ENCODE measurements at places on chromosomes 6 and 20.
A peak's percentile ranks its signal among the peaks of the same experiment; 100 is the strongest.

DNA sequence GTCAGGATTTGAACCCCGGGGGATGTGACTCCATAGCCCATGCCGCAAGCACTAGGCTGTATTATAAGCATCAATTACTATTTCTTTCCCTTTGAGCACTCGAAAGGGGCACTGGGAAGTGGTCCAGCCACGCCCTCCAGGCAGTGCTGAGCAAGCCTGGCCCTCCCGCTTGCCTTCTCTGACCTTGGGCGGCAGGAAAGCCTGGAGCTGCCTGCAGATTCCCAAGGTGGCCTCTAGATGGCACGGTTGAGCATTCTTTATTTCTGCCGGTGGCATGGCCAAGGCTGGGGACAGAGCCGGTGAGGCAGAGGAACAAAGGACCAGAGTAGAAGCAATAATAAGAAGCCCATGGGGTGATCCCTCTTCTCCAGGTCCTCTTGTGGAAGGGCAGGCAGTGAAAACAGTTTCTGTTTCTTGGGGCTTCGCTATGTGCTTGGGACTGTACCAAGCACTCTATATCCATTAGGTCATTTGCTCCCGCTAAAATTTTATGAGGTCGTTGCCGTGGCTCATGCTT, 32.0 kb downstream of the ARHGAP40 start:
- peak; percentile 59 for DNase-seq

GRCh38 chr6:161836643-161837448, 563.0 kb upstream of the AGPAT4 start:
- DNase-seq, result no peak

- peak; percentile 31 for DNase-seq
Measured at GRCh38 chr20:53865901-53866793, 204.2 kb downstream of the BCAS1 start.

GRCh38 chr20:9985773-9986172, 49.0 kb upstream of the ANKEF1 start:
- DNase-seq, result no peak

DNA sequence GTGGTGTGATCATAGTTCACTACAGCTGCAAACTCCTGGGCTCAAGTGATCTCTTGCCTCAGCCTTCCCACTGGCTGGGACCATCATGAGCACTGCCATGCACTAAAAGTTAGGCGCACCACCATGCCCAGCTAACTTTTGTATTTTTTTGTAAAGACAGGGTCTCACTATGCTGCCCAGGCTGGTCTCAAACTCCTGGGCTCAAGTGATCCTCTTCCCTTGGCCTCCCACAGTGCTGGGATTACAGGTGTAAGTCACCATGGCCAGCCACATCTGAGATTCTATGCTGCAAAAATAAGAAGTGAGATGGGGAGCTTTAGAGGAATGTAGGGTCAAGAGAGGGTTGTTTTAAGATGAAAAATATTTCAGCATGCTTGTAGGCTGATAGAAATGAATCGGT, 1.5 kb upstream of the FAM83D start:
- no peak for DNase-seq

DNA sequence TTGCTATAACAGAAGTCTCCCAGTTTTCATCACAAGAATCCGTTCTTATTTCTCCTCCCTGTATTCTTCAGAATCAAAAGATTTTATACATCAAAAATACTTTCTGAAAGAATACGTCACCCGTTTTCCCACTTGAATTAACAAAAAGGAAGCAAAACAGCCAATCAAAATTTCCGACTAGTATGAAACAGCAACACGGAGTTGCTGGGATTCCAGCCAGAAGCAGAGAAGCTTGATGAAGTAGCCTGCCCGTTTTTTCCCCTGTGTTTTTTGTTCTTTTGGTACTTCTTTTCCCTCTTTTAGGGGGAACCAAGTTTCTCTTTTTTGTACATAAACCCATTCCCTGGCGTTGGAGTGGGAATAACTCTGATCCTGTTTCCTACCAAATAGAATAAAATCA, 14.6 kb downstream of the TXLNB start:
- no peak for DNase-seq

- DNase-seq, result no peak
Measured at GRCh38 chr20:57804470-57805250, 94.8 kb upstream of the PMEPA1 start.

- peak; percentile 2 for DNase-seq
Measured at GRCh38 chr20:56431471-56431870, 19.4 kb downstream of the CASS4 start.

DNA sequence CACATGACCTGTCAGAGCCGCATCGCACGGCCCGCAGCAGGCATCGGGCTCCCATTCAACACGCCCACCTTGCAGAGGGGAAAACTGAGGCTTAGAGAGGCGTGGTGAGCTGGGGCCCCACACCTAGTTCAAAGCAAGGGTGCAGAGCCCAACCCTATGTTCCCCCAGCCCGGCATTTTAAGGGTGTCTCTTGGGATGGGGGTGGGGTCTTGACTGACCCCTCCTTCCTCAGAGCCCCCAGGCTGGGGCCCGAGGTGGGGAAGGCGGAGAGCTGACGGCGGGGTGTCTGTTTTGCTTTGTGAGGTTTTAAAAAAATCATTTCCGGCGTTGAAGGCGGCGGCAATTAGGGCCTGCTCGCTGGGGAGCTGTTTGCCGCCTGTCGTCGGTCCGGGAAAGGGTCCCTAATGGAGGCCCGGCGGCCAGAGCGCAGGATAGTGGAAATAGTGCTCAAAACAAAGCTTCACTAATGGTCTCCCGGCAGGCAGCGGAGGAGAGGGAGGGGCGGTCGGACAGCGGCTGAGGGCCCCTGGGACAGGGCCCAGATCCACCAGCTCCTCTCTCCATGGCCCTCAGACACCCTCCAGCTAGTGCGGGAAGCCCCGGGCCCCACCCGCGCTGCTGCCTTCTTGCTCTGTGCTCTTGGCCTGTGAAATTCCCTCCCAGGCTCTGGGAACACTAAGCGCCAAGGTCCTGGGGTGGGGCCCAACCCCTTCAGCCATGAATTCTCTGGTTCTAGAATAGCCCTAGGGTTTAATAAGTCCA, 11.9 kb downstream of the VSTM2L start:
- no peak for DNase-seq

GRCh38 chr20:51637241-51637640, 94.7 kb upstream of the NFATC2 start:
- DNase-seq, result no peak

DNA sequence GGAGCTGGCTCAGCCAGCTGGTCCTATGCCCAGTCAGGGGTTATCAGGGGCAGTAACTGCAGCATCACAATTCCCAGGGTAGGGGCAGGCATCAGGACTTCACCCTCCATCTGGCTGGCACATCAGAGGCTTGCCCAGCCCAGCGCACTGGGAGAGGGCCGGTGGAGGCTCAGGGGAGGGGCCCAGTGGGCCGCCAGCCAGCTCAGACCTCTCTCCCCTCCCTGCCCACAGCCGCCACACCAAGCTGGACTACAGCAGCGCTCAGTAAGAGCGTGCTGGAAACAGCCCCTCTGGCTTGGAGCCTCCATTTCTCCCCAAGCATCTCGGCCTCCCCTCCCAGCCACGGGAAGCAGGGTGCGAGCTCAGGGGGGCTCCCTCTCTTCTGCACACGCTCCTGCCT, 22.0 kb downstream of the ADA start:
- DNase-seq, result no peak

GRCh38 chr20:63943808-63944077, 12.5 kb downstream of the UCKL1 start:
- DNase-seq, result no peak

DNA sequence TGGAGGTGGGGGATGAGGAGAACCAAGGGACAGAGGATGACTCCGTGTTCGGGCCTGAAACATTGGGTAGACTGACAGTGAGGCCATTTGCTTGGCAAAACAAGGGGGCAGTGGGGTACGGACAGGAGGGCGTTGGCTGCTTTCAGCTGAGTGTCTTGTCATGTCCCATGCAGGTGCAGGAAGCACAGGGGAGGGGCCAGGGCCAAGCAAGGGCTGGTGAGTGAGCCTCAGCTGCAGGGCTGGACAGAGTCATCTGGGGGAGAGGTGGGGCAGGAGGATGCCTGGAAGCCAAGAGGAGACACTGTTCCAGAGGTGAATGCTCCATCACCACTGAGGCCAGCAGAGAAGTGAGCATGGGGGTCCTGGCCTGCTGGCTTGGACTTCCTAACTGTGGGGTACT, 78.4 kb downstream of the ERMARD start:
- no peak for DNase-seq

- no peak for DNase-seq
Measured at GRCh38 chr6:157521362-157522335, 140.7 kb downstream of the ZDHHC14 start.

- no peak for DNase-seq
Measured at GRCh38 chr6:104814743-104815142, 45.0 kb downstream of the HACE1 start.

GRCh38 chr20:56223352-56223751, 25.2 kb upstream of the MC3R start:
- DNase-seq, result no peak

DNA sequence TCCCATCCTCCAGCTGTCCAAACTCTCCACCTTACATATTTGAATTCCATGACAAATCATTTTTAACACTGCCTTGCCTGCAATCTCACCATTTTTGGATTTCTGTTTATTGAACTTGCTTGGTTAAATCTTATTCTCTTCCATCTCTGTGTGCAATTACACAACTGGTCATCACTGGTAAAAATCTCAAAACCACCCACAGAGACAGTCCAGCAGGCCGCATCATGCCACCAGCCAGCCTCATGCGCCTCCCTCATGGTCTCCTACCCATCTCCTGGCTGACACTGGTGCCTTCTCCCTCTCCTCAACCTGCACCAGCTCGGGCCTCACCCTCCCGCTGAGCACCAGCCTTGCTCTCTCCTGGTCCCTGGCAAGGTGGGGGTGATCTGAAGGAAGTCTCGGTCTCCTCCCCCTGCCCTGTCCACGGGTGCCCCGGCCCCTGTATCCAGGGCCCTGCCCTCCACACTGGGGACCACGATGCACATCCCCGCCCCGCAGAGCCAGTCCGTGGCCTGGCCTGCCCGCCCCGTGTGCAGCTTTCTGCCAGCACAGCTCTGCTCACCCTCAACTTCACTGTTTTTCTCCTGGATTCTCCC, 92.0 kb downstream of the THBS2 start:
- DNase-seq, result no peak

GRCh38 chr6:36752187-36752885, 54.7 kb downstream of the RAB44 start:
- DNase-seq, result peak; percentile 81

DNA sequence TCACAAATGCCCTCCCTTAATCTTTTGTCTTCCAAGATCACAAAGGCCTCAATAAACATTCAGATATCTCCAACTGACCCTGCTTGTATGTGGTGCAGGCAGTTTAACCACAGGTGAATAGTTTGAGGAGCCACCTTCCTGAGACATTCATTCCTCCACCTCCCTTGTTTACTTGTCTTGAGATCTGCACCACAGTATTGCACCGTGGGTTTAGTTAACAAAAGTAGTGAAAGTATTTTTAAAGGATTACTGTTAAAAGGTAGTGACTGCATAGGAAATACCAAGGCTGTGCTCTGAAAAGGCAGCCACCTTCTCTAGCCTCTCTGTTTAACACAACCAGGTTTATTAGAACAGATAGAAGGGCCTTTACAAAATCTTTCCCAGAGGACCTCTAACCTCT, 46.5 kb downstream of the SESN1 start:
- no peak for DNase-seq

DNA sequence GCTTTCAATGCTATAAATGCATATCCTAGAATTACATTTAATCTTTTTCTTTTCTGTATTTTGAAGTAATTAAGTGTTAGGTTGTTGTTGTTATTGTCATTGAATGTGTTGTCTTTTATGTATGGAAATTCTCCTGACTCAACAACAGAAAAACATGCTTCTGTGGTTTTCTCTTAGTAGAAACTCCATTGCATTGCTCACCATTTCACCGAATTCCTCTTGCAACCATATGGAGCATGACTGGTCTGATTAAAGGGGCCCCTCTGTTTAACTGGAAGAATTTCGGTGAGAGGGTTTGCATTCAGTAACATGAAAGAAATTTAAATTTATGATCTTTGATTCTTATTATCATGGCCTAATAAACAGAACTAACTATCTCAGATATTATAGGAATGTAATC, 454.3 kb upstream of the JARID2 start:
- no peak for DNase-seq

- no peak for DNase-seq
Measured at GRCh38 chr20:16589623-16590022, 16.4 kb upstream of the KIF16B start.

DNA sequence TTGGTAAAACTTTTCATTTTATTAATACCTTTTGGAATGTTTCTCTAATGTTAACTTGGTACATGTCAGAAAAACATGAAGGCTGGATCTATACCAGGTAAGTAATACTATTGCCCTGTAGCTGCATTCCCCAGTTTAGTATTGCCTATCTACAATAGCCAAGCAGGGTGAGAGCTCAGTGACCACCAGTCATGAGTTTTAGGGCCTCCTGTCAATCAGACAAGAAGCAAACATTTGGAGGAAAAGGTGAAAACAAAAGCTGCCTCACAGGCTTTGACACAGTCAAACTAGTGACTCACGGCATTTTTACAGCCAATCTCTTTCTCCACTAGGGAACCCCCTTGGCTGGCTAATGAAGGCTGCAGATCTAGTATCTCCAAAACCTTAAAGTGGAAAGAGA, 9.5 kb upstream of the CDC5L start:
- no peak for DNase-seq

DNA sequence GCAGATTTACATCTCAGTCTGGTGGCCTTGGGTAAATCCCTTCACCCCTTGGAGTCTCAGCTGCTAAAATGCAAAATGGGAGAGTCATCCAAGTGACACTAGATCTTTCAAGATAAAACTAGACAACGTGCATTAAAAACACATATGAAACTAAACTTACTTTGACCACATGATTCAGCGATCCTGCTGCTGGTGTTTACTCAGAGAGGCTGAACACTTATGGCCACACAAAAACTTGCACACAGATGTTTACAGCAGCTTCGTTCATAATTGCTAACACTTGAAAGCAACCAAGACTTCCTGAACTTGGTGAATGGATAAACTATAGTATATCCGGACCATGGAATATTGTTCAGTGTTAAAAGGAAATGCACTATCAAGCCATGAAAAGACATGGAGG, 55.3 kb upstream of the GPR6 start:
- no peak for DNase-seq

- DNase-seq, result no peak
Measured at GRCh38 chr20:11716239-11716944, 201.3 kb upstream of the BTBD3 start.

- DNase-seq, result no peak
Measured at GRCh38 chr6:31711233-31711632, 3.9 kb upstream of the LY6G6D start.

GRCh38 chr6:40916845-40917244, 122.2 kb downstream of the UNC5CL start:
- DNase-seq, result no peak

DNA sequence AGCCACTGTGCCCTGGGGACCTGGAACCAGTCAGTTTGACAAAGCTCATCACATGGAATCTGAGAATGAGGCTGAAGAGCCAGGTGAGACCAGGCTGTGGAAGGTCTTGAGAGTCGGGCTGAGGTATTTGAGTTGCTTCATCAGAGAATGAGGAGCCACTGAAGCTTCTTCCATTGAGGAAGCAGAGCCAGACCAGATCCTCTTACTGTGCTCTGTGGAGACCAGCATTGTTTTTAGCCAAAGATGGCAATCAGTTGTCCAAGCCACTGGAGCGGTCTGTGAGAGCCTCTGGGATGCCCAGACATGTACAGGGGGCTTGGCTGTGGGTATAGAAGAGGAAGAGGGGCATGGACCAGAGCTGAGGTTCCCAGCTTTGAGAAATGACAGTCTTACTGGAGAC, 6.1 kb upstream of the EPB41L1 start:
- no peak for DNase-seq

GRCh38 chr6:99668036-99668705, 61.5 kb downstream of the PRDM13 start:
- peak; percentile 46 for DNase-seq
